ENCODE measurements at places on chromosomes 7 and 10. TPM values are rescaled to one million over a fixed set of nuclear protein-coding genes. Genes with fewer than 3 reads are reported as not detected.

TMEM229A gene
- total RNA-seq: not detected

WNT2 gene
- total RNA-seq: 1.4 TPM

SLC13A1 gene
- not detected for total RNA-seq

GSAP gene
- total RNA-seq: 6.0 TPM

MBL2 gene
- not detected for total RNA-seq

FOXI2 gene
- not detected for total RNA-seq

MYPN gene
- 0.14 TPM for total RNA-seq

SMKR1 gene
- total RNA-seq: 0.09 TPM

CALML3 gene
- under 0.01 TPM for total RNA-seq

POM121L12 gene
- total RNA-seq: not detected

TSPAN33 gene
- total RNA-seq: 1.3 TPM

SDK1 gene
- 6.5 TPM for total RNA-seq

PPP1R17 gene
- total RNA-seq: not detected

PRSS37 gene
- not detected for total RNA-seq

SH2D4B gene
- not detected for total RNA-seq

PPP1R3C gene
- 190 TPM for total RNA-seq

MYH16 gene
- not detected for total RNA-seq

ZMIZ1 gene
- total RNA-seq: 22.1 TPM

SCART1 gene
- total RNA-seq: 1.9 TPM

FAM25C gene
- not detected for total RNA-seq

PEX1 gene
- total RNA-seq: 22.0 TPM

KIAA1549 gene
- total RNA-seq: 1.4 TPM

NKX2-3 gene
- total RNA-seq: not detected

ACTR3C gene
- 1.6 TPM for total RNA-seq

BMPER gene
- total RNA-seq: 32.6 TPM

DYNC1I1 gene
- total RNA-seq: 0.83 TPM

DENND2A gene
- 15.6 TPM for total RNA-seq

ASZ1 gene
- not detected for total RNA-seq

PHYHIPL gene
- total RNA-seq: not detected

ADARB2 gene
- not detected for total RNA-seq

PNLIPRP1 gene
- not detected for total RNA-seq

CBLL1 gene
- total RNA-seq: 9.2 TPM

MRM2 gene
- total RNA-seq: 17.2 TPM

CALN1 gene
- total RNA-seq: not detected

TEX47 gene
- not detected for total RNA-seq

CDHR1 gene
- under 0.01 TPM for total RNA-seq

PDSS1 gene
- total RNA-seq: 3.7 TPM

PVRIG gene
- not detected for total RNA-seq

ACSM6 gene
- total RNA-seq: not detected

TUBAL3 gene
- not detected for total RNA-seq

UPK3BL2 gene
- 1.7 TPM for total RNA-seq

ANKRD7 gene
- total RNA-seq: 0.92 TPM

SHTN1 gene
- total RNA-seq: 1.00 TPM

ZNF736 gene
- total RNA-seq: 5.5 TPM

ANKRD61 gene
- not detected for total RNA-seq

SFTPA2 gene
- total RNA-seq: not detected

GIMAP4 gene
- 0.28 TPM for total RNA-seq

COL17A1 gene
- total RNA-seq: 0.74 TPM

OPN4 gene
- not detected for total RNA-seq

H2BK1 gene
- total RNA-seq: not detected

STEAP1 gene
- total RNA-seq: 30.2 TPM

RADIL gene
- total RNA-seq: 0.57 TPM

GHRHR gene
- total RNA-seq: not detected

AUTS2 gene
- 2.3 TPM for total RNA-seq

EGFR gene
- total RNA-seq: 24.2 TPM

MYO3A gene
- total RNA-seq: not detected

AOAH gene
- not detected for total RNA-seq

KLF14 gene
- not detected for total RNA-seq

All from smooth muscle cell of bladder (primary cell).